ENCODE measurements at places on chromosomes 6 and 20.

DNA sequence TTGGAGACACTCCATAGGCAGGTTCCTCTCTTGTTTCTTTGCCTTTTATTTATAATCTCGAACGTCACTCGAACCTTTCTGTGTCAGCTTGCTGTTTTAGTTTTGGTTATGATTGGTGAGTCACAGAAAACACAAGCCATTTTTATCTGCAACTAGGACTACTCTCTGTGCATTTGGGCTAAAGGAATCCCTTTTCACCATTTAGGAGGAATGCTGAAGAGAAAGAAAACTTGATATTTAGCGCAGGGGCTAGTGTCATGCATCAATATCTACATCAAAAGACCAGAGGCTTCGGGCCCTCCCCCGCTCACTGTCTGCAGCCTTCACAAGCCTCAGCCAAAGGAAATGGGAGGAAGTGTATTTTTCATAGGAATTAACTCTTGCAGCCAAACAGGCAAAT lies 507.8 kb upstream of the CITED2 start:
- DNase-seq, result peak; percentile 49

DNA sequence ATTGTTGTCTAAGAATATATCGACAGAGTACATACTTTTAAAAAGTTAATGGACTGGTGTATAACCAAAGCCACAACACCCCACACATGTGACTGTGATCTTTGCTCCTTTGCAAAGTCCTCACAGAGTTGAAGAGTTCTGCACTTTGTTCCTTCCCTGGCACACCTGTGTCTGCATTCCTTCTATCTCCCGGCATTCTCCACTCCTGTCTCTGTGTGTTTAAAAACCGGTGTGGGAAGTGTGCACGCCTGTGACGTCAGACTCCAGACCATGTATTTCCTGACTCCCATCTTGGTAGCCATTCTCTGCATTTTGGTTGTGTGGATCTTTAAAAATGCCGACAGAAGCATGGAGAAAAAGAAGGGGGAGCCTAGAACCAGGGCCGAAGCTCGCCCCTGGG lies at the start of gene IYD:
IYD (plus strand) TSS at position 251 of the 400 bp plus-strand sequence; CDS start at position 271, 20 bp downstream.
- no peak for DNase-seq

DNA sequence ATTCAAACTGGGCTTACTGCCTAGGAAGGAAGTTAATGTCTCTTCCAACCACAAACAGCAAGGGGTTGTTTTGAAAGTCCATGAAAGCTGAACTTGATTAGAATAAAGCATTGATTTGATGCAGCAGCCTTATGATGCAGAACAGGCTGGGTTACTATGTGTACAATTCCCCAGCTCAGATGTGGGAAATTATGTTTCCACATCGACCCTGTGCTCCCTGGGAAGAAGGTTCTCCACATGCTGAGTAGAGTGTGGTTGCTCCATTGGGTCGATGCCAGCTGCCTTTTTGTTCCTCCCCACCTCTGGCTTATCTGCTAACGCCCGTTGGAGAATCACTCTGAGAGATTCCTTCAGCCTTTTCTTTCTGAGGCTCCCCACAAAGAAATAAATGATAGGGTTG lies 1.2 kb downstream of the MAS1L start:
- no peak for DNase-seq

DNA sequence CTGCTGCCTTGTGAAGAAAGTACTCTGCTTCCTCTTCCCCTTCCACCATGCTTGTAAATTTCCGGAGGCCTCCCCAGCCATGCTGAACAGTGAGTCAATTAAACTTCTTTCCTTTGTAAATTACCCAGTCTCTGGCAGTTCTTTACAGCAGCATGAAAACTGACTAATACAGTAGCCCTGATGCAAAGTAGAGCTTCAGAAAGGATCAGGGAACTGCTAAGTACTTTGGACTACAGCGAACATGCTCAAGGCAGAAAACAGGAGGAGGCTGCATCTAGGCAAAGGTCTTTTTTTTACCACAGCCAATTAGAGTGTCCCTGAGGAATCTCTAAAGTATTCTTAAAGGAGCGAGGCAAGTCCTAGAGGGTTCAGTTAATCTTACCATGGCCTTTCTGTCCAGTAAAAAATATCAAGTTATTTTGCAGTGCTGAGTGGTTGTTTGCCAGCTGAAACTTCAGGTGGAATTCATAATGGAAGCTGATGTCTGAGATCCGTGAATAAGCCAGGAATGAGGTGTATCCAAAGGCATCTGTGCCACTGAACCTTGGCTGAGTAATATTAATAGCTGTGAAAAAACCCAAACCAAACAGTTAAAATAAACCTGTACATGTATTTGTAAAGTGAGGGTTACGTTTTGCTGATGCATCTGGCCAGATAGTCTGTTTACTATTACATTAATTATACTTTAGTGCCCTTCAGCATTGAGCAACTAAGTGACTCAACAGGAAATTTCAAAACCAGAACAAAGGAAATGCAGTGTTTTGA lies 170.4 kb downstream of the PHF3 start:
- DNase-seq, result no peak
